ENCODE measurements at places on chromosomes 1 and 21.
A peak's percentile ranks its signal among the peaks of the same experiment; 100 is the strongest.

- no peak overlapping the region for H3K4me3 ChIP-seq
- H3K27me3 ChIP-seq: no peaks in the 10 kb centered on the region
- no peak for DNase-seq
- peaks cover 31% of the 10 kb centered on the region for H3K4me1 ChIP-seq
- peak overlapping the region; percentile 25 for H3K27ac ChIP-seq
Measured at GRCh38 chr1:173112129-173112528, 61.4 kb upstream of the TNFSF18 start.

GRCh38 chr1:4650481-4650880 lies 3.9 kb upstream of the AJAP1 start:
- H3K27ac ChIP-seq: no peak overlapping the region
- no peak overlapping the region for H3K4me3 ChIP-seq
- no peaks in the 10 kb centered on the region for H3K36me3 ChIP-seq
- no peak for DNase-seq

GRCh38 chr21:39673736-39674135 lies 61.0 kb downstream of the B3GALT5 start:
- peaks cover 36% of the 10 kb centered on the region for H3K27me3 ChIP-seq
- 0 out of 2 replicates have a peak, but pooled peaks cover 4% of the 10 kb centered on the region for H3K36me3 ChIP-seq
- peaks cover 12% of the 10 kb centered on the region for H3K4me1 ChIP-seq
- no peak overlapping the region for H3K27ac ChIP-seq

- H3K27ac ChIP-seq: no peak overlapping the region
- peaks cover 50% of the 10 kb centered on the region for H3K27me3 ChIP-seq
- peaks cover 10% of the 10 kb centered on the region for H3K4me1 ChIP-seq
- DNase-seq: no peak
- H3K4me3 ChIP-seq: no peak overlapping the region
Measured at GRCh38 chr1:205581321-205581980, 50.4 kb downstream of the ELK4 start.

GRCh38 chr21:14977814-14978213 lies 87.0 kb downstream of the NRIP1 start:
- peaks cover 2% of the 10 kb centered on the region for H3K27me3 ChIP-seq
- no peak overlapping the region for H3K27ac ChIP-seq
- no peak overlapping the region for H3K4me3 ChIP-seq
- DNase-seq: no peak

DNA sequence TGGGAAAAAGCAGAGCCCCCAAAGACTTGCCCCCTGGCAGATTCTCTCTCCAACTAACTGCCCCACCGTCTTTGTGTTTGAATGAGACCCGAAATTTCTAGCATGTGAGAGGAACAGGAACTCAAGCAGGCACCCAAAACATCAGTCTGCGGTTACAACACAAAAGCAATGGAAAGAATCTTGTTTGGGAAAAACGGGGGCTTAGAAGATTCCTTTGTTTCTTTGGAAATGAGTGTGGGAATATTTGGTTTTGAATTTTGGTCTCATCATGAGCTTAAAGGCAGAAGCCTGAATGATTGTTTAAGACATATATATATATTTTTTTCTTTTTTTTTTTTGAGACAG lies 188.9 kb upstream of the TMEM51 start:
- H3K4me3 ChIP-seq: no peak overlapping the region
- peaks cover 47% of the 10 kb centered on the region for H3K36me3 ChIP-seq
- DNase-seq: no peak
- peaks cover 43% of the 10 kb centered on the region for H3K4me1 ChIP-seq
